ENCODE measurements at places on chromosomes 12 and 14.
A peak's percentile ranks its signal among the peaks of the same experiment; 100 is the strongest.

DNA sequence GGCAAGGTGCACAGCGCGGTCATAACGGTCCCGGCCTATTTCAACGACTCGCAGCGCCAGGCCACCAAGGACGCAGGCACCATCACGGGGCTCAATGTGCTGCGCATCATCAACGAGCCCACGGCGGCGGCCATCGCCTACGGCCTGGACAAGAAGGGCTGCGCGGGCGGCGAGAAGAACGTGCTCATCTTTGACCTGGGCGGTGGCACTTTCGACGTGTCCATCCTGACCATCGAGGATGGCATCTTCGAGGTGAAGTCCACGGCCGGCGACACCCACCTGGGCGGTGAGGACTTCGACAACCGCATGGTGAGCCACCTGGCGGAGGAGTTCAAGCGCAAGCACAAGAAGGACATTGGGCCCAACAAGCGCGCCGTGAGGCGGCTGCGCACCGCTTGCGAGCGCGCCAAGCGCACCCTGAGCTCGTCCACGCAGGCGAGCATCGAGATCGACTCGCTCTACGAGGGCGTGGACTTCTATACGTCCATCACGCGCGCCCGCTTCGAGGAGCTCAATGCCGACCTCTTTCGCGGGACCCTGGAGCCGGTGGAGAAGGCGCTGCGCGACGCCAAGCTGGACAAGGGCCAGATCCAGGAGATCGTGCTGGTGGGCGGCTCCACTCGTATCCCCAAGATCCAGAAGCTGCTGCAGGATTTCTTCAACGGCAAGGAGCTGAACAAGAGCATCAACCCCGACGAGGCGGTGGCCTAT, 875 bp downstream of the HSPA2 start:
- DNase-seq, result no peak

GRCh38 chr14:104117341-104118005, 20.9 kb upstream of the KIF26A start:
- no peak for DNase-seq

DNA sequence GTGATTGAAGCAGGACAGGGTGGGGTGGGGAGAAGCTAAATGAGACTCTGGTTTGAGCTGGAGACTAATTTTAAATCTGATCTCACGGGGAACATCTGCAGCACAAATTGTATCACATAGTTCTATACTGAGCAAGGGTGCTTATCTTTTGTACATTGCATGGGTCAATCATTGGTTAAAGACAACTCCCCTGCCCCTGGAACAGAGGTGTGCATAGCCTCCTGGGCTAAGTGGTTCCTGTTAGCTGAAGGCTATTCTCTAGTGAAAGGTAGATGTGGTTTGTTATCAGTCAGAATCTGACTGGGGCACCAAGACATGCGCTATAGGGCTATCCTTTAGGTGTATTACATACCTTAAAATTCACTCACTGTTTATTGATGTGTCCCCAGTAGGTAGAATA, 103.9 kb upstream of the KITLG start:
- DNase-seq, result no peak

DNA sequence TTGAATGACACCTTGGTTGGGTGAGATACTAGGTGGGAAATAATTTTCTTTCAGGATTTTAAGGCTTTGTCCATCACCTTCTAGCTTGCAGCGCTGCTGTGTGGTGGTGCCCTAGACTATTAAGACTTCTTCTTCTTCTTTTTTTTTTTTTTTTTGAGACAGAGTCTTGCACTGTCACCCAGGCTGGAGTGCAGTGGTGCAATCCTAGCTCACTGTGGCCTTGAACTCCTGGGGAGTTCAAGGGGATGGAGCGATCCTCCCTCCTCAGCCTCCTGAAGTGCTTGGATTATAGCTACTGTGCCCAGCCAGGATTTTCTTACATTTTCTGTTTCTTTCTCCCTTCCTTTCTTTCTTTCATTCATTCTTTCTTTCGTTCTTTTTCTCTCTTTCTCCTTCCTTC, 10.3 kb upstream of the MTA1 start:
- DNase-seq, result no peak

- DNase-seq, result no peak
Observed at GRCh38 chr12:66978802-66979201, 290.4 kb upstream of the CAND1 start.

DNA sequence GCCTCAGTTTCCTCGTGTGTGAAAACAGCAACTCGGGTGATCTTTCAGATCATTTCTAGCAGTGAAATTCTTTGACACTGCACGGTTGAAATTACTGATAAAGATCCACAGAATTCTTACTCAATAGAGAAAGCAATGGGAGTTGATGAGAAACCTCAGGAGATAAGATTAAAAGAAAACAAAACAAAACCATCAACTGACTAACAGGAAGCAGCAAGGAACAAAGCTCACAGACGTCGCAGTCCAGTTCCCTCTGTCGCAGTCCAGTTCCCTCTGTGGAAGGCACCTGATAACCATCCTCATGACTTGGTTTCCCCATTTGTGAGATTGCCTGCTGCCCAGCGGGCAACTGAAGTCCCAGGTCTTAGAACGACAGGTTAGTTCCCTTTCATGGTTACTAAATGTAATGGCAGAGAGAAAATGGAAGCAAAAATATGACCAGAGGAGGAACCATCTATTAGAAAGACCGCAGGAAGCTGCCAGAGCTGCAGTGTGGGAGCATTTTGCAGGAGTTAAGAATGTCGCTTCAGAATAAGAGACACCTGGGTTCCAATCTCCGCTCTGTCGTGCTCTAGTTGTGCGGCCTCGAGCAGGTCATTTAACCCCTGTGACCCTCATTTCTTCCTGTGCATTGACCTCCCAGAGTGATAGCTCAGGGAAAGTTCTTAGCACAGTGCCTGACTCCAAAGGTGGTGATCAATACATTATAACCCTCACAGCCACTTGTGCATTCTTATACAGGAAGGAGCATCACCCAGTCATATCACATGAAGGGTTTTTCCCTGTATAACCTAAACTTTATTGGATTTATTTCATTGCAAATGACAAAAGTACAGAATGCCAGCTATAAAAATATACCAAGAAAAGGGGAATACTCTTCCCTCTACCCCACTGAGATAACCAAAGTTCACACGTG, 5.1 kb upstream of the MED13L start:
- no peak for DNase-seq

DNA sequence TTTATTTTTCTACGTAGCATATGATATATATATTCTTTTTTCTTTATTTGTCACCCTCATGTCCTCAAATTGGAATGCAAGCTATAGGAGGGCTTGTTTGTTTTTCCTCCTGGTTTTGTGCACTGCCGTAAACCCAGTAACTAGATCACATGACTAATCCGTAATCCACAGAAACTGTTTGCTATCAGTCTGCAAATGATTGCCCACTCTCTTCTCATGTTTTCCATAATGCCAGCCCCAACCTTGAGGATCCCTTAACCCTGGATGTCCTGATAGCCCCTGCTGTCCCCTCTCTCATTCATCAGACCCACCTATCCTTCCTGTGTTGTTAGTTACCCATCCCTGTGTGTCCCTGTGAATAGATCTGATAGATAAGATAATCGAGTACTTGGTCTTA, 94.0 kb downstream of the TSPAN9 start:
- DNase-seq, result no peak

- no peak for DNase-seq
Observed at GRCh38 chr12:64181430-64182291, 40.4 kb downstream of the KICS2 start.

- DNase-seq, result no peak
Observed at GRCh38 chr12:124191966-124192365, 102.9 kb upstream of the RFLNA start.

GRCh38 chr12:128316973-128317526, 50.1 kb downstream of the TMEM132C start:
- DNase-seq, result no peak

- no peak for DNase-seq
Observed at GRCh38 chr12:22626406-22626805, 1.4 kb downstream of the ETNK1 start.

DNA sequence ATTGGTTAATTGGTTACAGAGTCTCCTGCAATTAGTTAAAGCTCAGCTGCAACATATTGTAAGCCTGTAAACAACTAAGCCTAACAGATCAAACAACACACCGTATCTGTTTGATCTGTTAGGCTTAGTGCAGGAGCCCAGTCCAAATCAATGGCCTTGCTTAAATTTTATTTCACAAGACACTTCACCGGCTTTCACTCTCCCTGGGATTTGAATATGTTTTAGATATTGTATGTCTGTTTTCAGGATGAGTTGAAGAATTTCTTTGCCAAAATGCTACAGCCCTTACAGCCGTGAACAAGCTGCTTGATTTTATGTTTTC, 5.5 kb upstream of the RNASE1 start:
- no peak for DNase-seq

DNA sequence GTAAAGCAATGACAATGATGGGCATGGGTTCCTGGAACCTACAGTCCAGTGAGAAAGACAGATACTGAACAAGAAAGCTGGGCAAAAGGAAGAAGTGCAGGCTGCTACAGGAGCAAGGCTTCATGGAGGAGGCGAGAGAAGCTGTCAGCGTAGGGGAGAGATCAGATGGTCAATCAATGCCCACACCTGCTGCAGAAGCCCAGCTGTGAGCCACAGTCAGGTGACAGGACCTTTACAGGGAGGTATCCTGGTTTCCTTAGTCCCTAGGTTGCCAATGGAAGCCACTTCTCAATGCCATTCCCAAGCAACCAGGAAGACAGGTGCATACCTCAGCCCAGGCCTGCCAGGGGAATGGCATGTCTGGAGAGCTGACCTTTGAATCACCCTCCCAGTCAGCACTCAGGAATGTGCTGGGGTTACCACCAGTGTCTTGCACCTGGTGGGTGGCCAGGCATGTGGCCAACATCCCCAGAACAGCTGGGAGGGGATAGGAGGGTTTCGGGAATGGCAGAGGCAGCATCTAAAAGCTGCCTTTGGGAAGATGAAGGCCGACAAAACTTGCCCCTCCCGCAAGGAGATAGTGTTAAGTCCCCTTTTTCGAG, 170.3 kb downstream of the TTC7B start:
- no peak for DNase-seq

DNA sequence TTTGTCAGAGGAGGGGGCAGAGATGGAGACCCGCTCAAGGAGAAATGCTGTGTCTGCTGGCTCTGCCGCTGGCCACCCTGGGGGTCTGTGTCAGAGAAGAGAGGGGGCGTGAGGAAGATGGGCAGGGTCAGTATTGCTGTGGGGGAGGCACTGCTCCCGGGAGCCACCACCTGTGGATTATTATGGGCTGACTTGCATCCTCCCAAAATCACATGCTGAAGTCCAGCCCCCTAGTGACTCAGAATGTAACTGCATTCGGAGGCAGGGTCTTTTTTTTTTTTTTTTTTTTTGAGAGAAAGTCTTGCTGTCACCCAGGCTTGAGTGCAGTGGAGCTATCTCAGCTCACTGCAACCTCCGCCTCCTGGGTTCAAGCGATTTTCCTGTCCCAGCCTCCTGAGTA, 12.3 kb downstream of the ABCD4 start:
- DNase-seq, result no peak

- DNase-seq, result peak; percentile 15
Observed at GRCh38 chr12:70366581-70367257, 629 bp downstream of the KCNMB4 start.

GRCh38 chr12:126952096-126953007, 1314.6 kb upstream of the TMEM132C start:
- no peak for DNase-seq

- DNase-seq, result no peak
Observed at GRCh38 chr12:121107681-121108080, 25.0 kb upstream of the P2RX7 start.

DNA sequence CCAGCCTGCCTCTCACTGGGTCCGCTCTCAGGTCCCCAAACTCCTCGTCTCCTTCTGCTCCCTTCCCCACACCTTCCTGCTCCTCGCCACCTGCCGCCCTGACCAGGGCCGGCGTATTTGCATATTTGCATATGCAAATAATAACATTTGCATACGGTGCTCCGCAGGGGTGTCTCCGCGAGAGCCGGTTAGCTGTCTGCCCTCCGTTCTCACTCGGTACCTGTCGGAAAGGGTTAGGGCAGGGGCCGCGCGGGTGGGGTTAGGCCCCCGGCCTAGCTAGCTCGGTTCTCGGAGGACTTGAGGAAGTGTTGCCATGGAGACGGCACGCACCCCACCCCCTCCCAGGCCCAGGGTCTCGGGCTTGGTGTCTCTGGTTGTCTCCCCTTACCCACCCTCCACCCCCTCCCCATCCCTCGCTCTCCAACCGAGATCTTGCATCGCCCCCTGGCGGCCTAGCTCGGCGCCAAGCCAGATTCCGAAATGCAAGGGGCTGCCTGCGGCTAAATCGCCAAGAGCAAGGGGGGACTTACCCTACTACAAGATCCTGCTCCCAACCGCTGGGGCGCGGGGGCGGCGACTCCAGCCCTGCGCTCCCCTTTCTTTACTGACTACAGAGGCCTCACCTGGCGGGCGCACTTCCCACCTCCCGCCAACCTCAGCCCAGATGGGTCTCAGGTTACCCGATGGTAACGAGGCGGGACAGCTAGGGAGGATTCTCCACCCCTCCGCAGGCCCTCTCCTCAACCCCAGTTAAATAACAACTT, 8.1 kb downstream of the STAC3 start:
- no peak for DNase-seq

DNA sequence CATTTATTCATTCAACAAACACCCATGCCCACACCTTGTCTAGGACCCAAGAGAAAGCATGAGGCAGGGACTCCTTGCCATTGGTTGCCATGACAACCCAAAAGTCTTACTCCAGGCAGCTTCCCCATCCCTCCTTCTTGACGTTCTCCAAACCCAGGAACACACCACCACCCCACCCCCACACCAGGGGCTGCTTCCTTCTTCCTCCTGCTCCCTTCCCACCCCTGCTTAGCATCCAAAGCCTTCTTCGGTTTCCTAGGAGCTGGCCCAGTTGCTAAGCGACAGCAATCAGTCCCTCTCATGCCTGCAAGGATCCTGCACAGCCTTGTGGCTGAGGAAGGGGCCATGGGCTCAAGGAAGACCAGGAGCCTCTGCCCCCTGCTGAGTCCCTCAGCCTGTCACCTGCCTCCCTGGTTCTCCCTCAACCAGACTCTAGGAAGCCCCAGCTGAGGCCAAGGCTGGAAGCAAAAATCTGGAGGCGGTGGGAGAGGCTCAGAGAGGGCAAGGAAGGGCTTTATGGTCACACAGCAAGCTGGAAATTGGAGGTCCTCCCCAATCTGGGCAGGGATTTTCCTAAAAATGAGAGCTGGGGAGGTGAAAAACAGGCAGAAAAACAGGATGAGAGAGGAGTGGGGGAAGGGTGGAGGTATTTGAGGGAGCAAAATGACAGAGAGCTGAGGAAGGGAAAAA, 15.4 kb downstream of the RASAL1 start:
- no peak for DNase-seq

DNA sequence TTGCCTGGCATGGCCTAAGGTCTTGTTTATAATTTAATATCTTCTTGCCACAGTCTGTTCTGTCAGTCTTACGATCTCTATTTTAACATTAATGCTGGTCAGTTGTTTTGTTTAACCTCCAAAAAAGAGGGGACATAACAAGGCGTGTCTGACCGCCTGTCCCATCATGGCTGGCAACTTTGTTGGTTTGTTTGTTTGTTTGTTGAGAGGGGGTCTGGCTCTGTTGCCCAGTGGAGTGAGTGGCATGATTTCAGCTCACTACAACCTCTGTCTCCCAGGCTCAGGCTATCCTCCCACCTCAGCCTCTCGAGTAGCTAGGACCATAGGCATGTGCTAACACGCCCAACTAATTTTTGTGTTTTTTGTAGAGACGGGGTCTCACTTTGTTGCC, 36.1 kb upstream of the ITPR2 start:
- DNase-seq, result no peak

GRCh38 chr12:7994731-7995205, 37.7 kb upstream of the FOXJ2 start:
- no peak for DNase-seq

- DNase-seq, result no peak
Observed at GRCh38 chr14:69481815-69482568, 2.5 kb upstream of the PLEKHD1 start.
